ENCODE measurements at places on chromosomes 5 and 9.

GRCh38 chr9:21974722-21975409 lies 19.3 kb downstream of the CDKN2A start:
- peak; percentile 44 for DNase-seq

DNA sequence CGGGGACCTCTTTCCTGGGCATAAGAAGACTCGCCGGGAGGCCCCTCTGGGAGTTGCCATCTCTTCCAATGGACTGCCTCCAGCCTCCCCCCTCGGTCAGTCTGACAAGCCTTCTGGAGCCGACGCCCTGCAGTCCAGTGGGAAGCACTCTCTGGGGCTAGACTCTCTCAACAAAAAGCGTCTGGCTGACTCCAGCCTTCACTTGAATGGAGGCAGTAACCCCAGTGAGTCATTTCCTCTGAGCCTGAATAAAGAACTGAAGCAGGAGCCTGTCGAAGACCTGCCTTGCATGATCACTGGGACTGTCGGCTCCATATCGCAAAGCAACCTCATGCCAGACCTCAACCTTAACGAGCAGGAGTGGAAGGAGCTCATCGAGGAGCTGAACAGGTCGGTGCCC lies 28.4 kb upstream of the LTC4S start:
- DNase-seq, result peak; percentile 58

DNA sequence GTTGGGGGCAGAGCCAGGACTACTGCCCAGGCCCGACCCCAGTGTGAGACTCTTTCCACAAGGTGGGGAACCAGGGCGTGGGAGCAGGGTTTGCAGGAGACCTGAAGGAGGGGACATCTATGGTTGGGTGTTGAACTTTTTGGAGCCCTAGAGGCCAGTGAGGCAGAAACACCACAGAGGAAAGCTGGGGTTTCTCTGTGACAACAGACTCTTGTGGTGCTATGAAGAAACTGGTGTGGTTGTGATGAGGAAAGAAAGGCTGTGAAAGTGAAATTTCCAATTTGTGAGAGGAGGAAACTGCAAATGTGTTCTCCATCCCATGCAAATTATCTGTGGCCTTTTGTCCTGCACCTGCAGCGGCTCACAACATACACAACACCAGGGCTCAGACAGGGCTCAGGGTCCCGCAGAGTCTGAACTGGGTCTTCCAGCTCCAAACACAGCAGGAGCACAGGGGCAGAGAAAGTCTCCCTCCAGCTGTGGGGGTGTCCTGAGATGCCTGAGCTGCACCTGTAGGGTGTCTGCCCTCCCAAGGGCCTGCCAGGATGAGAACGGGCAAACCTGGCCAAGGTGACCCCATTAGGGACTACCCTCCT lies 51.4 kb upstream of the GRHPR start:
- peak; percentile 15 for DNase-seq

DNA sequence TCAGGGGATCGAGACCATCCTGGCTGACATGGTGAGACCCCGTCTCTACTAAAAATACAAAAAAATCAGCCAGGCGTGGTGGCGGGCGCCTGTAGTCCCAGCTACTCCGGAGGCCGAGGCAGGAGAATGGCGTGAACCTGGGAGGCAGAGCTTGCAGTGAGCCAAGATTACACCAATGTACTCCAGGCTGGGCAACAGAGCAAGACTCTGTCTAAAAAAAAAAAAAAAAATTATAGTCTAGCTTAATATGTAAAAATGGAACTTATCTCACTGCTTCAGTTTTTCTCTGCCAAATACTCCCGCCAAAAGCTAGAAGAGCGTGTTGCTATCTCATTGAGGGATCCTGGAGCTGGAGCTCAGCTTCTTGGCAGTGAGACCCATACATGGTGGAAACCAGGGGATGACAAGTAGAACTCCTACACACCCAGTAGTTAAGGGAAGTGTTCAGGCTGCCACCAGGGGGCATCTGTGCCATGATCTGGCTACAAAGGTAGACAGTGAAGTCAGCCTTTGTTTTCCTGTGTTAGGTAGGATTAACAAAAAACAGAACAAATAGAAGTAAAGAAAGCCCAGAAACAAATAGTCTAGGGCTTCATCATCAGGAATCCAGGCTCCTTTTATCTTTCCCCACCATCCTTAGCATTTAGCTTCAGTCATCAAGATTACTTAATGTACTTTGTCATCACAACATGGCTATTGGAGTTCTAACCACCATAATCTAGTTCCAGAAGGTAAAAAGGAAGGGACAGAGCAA lies 33.6 kb upstream of the GLIPR2 start:
- peak; percentile 94 for DNase-seq

DNA sequence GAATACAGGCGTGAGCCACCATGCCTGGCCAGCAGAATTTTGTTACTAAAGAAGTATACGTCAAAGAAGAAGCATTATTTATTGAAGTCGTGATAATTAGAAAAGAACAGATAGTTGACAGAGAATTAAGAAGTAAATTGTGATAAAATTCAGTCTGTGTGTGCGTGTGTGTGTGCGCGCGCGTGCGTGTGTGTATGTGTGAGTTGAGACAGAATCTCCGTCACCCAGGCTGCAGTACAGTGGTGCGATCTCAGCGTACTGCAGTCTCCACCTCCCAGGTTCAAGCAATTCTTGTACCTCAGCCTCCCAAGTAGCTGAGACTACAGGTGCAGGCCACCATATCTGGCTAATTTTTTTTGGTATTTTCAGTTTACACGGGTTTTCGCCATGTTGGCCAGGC lies 77.8 kb downstream of the ERBIN start:
- no peak for DNase-seq

DNA sequence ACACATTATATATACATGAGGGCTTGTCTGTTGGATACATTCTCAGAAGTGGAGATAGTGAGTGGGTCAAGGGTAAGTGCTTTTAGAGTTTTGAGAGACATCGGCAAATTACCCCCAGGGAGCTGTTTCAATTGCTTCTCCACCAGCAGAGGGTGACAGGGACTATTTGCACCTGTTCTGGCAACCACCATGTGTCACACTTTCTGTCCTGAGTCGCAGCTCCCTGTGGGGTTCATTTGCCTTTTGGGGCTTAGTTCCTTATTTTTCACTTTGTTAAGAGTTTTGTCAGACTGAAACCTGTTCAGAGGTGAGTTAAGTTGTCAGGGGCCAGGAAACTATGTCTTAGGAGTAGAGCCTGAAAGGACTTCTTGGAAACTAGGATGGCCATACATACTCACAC lies 20.1 kb upstream of the SLC36A1 start:
- DNase-seq, result no peak

DNA sequence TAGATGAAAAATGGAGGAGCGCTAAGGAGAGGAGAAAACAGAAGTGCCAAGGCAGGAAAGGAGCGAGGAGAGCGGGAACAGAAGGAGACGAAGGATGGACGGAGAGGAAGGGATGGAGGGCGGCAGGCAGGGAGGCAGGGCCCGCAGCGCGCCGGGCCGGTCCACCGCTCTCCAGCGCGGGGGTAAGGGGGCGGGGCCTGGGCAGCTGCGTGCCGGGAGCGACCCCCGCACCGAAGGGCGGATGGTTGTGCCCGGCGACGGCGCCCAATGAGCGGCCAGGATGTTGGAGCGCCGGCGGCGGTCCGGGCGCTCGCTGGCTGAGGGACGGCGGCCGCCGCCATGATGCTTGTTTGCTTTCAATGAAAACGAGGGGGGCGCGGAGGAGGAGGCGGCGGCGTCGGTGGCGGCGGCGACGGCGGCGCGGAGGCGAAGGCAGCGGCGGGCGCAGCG lies at the start of gene CNOT6:
Gene CNOT6 (plus strand): TSS at position 320 of the 450 bp plus-strand sequence. CDS start 34,898 bp downstream, outside the sequence.
- DNase-seq, result peak; percentile 95

DNA sequence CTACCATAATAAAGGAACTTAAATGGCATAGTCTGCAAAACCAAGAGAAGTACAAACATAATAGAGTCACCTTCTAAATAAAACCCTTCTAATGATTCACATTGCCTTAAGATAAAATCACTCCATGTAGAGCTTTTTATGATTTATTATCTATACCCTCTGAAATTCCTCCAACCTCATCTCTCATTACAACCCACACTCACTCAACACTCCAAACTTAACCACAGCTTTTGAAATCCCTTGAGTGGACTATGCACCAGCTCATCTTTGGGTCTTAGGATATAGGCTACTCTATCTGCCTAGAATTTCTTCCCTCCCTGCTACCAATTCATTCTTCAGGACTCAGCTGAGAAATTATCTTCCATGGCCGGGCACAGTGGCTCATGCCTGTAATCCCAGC lies 122.5 kb downstream of the CETN3 start:
- no peak for DNase-seq

GRCh38 chr9:108759835-108760234 lies 96.0 kb downstream of the ACTL7B start:
- no peak for DNase-seq

DNA sequence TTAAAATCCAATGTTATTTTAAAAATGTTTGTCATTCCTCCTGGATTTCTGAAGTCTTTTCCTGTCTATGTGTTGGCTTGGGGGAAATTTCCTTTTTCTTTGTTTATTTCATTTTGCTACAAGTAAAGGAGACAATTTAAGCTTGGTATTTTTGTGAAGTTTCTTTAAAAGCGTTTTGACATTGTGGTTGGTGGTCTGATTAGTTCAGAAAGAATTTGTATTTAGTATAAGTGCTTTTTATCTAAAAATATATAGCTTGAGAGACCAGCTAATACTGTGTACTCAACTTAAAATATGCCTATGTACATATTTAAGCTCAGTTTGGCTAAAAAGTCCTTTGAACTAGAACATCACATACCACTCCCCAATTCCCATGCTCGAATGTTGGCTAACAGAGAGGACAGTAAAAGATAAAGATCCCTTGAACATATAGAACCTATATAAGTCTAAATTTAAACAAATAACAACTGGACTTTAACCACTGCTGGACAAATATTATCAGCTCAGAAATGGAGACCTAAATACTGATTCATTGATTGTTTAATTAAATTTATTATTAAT lies 237.6 kb downstream of the TLE4 start:
- no peak for DNase-seq

- DNase-seq, result no peak
These were observed 117.2 kb upstream of the MSX2 start for GRCh38 chr5:174607205-174607604.

DNA sequence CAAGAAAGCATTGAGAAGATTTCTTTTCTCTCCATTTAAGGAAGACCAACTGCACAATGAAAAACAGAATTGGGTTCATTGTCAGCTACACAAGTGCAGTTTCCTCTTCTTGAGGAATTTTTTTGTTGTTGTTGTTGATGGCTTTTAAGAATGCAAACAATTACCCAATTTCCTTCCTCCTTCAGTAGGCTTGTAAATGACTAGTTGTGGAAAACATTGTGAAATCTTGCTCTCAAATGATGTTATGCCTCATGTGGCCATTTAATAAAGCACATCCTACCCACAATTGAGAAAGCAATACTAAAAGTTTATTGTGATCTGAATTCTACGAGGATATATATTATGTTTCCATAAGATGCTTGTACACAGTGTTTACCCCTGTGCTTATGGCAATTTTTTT lies 171.6 kb downstream of the FAM174A start:
- peak; percentile 81 for DNase-seq

- no peak for DNase-seq
These were observed 352.6 kb upstream of the PANK3 start for GRCh38 chr5:168931638-168932345.

DNA sequence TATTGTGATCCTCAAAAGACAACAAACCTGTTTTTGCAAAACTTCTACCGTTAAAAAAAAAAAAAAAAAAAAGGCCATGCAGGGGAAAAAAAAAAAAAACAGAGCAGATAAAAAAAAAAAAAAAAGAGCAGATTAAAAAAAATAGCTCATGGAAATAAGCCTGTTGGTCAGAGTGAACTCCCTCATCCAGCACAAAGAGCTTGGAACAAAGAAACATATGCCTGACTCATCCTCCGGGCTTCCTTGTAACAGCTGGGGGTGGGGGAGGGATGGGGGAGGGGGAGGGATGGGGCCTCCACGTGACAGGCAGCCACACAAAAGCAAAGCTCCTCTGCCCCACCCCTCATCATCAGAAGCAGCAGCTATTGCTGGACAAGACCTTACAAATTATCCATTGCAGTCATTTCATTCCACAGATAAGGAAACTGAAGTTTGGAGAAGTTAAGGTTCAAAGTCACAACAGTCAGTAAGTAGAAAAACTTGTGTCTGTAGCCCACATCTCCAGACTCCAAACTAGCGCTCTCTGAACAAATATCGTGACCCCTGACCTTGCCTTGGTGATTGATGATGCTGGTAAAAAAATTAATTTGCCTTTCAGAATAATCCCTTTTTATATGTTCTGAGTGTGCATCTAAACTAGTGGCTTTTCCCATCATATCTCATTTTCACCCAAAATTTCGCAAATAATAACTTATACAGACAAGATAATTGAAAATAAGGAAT lies 38.9 kb downstream of the SLC35D2 start:
- peak; percentile 28 for DNase-seq

DNA sequence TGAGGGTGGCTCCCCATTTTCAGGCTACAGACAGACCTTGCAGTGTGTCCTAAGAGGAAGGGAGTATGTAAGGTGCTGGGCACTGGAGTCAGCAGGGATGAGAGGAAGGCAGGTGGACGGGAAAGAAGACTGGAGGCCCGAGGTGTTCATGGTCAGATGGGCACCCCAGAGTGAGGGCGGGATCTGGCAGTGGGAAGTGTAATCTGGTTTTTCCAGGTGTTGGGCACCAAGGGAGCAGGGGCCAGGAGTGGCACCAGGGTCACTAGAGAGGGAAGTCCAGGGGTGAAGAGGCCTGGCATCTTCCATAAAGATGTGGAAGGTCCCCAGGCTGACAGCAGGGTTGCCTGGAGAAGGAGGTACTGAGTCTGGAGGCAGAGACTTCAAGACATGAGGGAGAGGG lies 29.7 kb downstream of the PITX1 start:
- DNase-seq, result no peak

- DNase-seq, result no peak
These were observed 262.5 kb upstream of the TAS2R1 start for GRCh38 chr5:9892696-9893095.

GRCh38 chr5:54873691-54874090 lies 111.7 kb downstream of the ESM1 start:
- DNase-seq, result no peak

GRCh38 chr9:95017661-95018060 lies 291.2 kb downstream of the AOPEP start:
- no peak for DNase-seq

GRCh38 chr9:7089406-7090193 lies 331.8 kb downstream of the KDM4C start:
- DNase-seq, result no peak

- no peak for DNase-seq
These were observed 44.4 kb upstream of the PRRC2B start for GRCh38 chr9:131349522-131349880.

DNA sequence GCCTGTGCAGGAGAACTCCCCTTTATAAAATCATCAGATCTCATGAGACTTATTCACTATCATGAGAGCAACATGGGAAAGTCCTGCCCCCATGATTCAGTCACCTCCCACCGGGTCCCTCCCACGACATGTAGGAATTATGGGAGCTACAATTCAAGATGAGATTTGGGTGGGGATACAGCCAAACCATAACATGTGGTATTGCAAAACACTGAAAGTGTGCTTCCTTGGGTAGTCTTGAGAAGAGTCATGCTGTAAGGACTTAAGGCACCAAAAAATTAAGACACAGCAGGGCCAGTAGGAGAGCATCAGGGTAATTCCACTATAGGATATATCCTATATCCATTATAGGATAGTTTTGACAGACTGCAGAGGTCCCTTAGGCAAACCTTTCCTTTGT lies 29.4 kb upstream of the GDNF start:
- no peak for DNase-seq
